ENCODE measurements at places on chromosomes 16 and 17.

DNA sequence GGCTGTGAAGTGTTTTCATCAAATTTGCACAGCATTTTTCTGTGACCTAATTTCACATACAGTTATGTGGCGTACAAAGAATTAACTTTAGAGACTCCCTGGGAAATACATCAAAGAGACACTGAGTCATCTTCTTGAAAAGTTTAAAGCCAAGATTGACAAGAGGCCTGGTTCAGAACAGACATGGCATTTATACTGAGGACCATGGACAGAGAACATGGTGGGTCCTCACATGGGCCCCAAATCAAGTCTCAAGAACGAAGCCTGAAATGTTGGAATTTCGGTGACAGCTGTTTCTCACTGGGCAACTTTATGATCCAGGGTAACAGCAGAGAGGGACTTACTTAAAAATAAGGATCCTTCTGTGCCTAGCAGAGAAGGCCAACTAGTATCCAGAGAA lies 311.5 kb upstream of the KCNJ16 start:
- ATAC-seq, result no peak

DNA sequence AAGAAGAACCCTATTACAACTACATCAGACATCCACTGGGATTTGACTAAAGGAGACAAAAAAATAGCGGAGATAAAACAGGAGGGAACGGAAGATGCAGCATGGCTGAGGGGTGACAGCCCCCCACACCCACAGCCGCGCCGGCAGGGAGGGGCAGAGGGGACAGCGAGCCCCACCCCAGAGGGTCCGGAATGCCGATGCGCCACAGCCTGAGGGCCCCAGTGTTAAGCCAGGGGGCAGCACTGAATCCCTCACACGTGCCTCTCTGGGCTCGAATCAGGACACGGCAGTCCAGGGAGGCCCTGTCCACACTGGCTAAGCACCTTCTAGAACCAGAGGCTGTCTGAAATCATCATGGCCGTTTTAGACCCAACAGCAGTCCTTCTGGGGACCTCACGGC lies 18.8 kb downstream of the MAP1LC3B start:
- no peak for ATAC-seq

DNA sequence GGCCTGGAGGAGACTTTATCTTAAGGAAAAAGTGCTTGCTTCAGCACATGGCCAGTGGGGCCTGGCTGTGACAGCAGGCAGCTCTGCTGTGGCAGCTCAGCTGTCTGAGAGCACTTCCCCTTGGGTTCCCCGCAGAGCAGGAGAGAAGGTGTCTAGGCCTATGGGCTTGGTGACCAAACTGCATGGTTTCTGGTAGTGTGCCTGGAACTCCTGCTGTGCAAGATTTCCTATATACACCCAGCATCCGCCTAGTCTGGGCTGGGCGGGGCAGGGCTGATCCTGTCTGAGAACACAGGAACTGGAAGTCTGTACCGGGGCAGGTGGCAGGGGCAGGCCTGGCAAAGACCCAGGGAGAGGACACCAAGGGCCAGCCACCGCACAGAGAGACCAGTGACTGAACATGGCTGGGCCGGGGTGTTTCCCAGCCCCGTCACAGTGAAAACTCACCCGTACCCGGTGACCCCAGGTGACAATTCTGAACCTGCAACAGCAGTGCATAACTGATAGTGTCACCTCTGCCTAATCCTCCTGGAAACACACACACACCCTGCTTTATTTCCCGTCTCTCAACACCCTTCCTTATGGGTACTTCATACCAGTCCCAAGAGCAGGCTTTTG lies 39.3 kb downstream of the CHD9 start:
- ATAC-seq, result no peak

GRCh38 chr17:15260376-15261257 lies 4.5 kb downstream of the PMP22 start:
- peak; percentile 83 for ATAC-seq

- ATAC-seq, result no peak
Measured at GRCh38 chr16:70689035-70689969, 3.4 kb upstream of the MTSS2 start.

DNA sequence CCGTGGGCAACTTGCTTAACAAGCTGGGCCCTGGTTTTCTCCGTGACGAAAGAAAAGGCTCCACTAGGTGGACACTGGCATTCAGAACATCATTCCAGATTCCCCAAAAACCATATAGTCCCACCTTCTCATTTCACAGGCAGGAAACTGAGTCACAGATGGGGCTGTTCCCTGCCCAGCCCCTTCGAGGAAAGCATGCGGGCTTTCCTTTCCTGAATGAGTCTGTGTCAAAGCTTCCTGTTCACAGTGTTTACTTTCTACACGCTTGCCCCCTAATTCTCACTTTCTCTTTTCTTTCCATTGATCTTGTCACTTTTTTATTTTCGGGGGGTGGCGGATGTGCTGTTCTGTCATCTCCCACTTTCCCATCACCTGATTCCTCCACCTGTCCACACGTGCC lies 10.3 kb upstream of the LGALS9 start:
- no peak for ATAC-seq

GRCh38 chr17:74250324-74250995 lies 23.6 kb upstream of the DNAI2 start:
- no peak for ATAC-seq

- ATAC-seq, result no peak
Measured at GRCh38 chr16:22316411-22316811, 19.2 kb downstream of the POLR3E start.

GRCh38 chr16:12160249-12160648 lies 183.7 kb downstream of the SNX29 start:
- no peak for ATAC-seq

GRCh38 chr17:37743612-37743874 lies 1.3 kb downstream of the HNF1B start:
- no peak for ATAC-seq

All from activated CD4-positive, CD25-positive, alpha-beta regulatory T cell treated with anti-CD3 and anti-CD28 coated beads, Interleukin-2, amount 50 U/mL, for 24 hours (primary cell).